ENCODE measurements at places on chromosomes 1 and 21.
A peak's percentile ranks its signal among the peaks of the same experiment; 100 is the strongest.

DNA sequence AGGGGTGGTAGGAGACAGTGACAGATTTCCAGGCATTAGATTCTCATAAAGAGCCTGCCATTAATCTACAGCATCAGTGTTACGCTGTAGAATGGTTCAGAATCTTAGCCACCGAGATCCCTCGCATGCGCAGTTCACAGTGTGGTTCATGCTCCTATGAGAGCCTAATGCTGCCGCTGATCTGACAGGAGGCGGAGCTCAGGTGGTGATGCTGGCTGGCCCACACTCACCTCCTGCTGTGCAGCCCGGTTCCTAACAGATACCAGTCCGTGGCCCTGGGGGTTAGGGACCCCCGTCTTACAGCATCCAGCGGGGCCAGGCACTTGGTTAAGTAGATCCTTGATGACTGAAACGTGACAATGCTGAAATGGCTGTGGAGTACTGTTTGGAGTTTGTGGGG is 163.6 kb upstream of the C1orf21 start:
- DNase-seq, result no peak

DNA sequence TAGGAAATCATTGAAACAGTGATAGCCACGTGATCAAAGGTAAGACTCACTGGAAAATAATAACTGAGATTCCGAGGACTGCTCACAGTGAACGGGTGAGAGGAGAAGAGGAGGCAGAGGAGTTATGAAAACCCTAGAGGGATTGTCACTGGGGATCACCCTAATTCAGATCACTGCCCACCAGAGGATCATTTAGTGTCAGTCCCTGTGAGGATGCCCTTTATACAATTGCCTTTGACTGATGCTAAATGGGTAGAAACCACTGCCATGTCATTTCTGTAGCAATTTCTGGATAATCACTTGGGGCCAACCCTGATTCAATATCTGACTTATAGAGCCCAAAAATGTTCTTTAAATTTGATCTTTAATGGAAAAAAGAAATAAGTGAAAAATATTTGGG is 14.1 kb upstream of the VAV3 start:
- no peak for DNase-seq

- DNase-seq, result no peak
Measured at GRCh38 chr1:233383984-233384383, 56.5 kb downstream of the MAP3K21 start.

GRCh38 chr1:15799004-15799867 is 8.2 kb downstream of the UQCRHL start:
- DNase-seq, result peak; percentile 90

- no peak for DNase-seq
Measured at GRCh38 chr1:218499011-218499691, 154.0 kb downstream of the TGFB2 start.

DNA sequence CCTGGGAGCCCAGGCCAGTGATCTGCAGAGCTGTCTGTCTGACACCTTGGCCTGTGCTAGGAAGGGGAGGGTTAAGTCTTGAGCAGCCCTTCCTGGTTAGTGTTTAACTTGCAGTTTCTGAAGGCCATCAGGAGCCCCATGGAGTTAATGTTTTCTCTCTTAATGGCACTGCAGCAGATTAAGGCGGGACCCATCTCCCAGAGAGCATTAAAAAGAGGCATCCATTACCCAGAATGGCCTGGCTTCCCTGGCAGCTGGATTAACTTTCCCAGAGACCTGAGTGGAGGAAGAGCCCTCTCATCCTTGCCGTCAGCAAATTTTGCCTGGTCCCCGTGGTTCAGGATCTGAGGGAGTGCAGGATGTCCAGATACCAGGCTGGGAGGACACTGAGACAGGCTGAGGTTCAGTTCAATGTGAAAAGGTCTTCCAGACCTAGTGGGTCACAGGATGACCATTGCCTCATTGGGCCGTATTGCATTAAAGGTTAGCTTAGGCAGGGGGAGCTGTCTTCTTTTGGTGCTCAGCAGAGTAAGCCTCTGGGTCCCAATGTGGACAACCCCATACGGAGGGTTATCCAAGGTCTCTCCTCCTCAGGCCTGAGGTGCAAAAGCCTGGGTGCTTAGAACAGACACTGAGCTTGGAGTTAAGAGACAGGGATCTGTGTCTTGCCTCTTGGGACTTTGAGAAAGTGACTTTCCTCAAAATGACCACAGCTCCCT is 522.6 kb downstream of the PTPRU start:
- no peak for DNase-seq

DNA sequence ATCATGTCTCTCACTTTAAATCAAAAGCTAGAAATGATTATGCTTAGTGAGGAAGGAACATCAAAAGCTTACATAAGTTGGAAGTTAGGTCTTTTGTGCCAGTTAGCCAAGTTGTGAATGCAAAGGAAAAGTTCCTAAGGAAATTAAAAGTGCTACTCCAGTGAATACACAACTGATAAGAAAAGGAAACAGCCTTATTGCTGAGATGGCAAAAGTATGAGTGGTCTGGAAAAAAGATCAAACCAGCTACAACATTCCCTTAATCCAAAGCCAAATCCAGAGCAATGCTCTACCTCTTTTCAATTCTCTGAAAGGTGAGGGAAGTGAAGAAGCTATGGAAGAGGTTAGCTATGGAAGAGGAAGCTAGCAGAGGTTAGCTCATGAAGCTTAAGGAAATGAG is 378.7 kb downstream of the KCNT2 start:
- DNase-seq, result no peak

- DNase-seq, result no peak
Measured at GRCh38 chr1:115459161-115459560, 121.1 kb upstream of the NGF start.

All from AG04450 (cell line).